NCI-H345 (cell line): ENCODE measurements at places on chromosomes 7 and 10.

DNA sequence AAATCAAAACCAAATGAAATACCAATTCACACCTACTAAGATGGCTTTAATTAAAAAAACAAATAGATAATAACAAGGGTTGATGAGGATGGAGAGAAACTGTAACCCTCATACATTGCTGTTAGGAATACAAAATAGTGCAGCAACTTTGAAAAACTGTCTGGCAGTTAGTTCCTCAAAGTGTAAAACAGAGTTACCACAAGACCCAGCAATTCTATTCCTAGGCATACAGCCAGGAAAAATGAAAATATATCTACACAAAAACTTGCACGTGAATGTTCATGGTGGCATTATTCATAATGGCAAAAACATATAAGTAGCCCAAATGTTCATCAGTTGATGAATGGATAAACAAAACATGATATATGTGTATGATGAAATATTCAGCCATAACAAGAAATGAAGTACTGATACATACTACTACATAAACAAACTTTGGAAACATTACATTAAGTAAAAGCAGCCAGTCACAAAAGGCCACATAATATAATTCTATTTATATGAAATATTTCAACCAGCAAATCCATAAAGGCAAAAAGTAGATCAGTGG, 83.5 kb downstream of the BRAF start:
- no peak for DNase-seq

GRCh38 chr7:92137557-92137956, 3.3 kb upstream of the CYP51A1 start:
- no peak for DNase-seq

- DNase-seq, result no peak
Measured at GRCh38 chr10:52391927-52392602, 78.0 kb downstream of the DKK1 start.

- no peak for DNase-seq
Measured at GRCh38 chr7:32177232-32177631, 107.0 kb upstream of the PDE1C start.

DNA sequence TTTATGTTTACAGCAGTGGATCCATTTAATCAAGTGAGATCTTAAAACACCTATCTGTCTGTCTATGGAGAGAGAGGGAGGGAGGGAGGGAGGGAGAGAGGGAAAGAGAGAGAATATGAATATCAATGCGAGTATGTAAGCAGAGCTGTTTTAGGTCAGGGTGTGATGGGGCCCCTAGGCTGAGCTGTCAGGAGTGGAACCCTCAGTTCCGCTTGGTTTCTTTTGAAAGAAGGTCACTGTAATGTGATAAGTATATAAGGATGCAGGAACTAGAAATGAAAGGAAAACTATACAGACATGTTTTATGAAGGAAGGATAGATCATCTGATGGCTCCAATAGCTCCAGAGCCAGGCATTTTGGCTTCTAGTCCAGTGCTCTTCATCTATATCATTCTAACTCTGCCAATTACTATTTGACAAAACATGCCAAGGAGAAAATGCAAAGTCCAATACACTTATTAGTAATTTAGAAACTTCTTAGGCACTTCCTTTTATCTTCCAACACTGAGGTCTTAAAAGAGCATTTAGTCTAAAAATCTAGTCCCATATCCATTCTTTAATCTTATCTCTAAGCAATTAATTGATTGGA, 70.3 kb downstream of the NRCAM start:
- DNase-seq, result peak; percentile 64
